Occipital lobe (tissue), 3 donors: ENCODE measurements at places on chromosomes 12 and 14. TPM values are rescaled to one million over a fixed set of nuclear protein-coding genes. Genes with fewer than 3 reads are reported as not detected.

DNA sequence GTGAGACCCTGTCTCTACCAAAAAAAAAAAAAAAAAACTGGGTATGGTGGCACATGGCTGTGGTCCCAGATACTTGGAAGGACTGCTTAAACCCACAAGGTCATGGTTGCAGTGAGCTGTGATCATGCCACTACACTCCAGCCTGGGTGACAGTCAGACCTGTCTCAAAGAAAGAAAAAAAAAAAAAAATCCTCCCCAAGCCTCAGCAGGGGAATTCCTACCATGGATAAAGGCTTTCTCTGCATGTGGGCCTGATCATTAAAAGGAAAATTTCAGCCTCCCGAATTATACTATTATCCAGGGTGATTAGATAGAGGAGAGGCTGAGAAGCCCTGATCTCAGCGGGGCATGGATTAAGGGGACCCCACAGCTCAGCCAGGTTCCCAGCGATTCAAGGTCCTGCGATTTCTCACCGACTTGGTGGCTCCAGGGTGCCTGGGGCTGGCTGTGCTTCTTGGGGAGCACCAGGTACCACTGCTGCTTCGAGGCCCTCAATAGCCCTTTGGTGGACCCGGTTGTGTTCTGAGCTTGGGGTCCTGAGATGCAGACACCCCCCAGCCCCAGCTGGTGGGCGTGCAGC, 5.6 kb downstream of the SH2B3 start:
- DNase-seq, result no peak

DNA sequence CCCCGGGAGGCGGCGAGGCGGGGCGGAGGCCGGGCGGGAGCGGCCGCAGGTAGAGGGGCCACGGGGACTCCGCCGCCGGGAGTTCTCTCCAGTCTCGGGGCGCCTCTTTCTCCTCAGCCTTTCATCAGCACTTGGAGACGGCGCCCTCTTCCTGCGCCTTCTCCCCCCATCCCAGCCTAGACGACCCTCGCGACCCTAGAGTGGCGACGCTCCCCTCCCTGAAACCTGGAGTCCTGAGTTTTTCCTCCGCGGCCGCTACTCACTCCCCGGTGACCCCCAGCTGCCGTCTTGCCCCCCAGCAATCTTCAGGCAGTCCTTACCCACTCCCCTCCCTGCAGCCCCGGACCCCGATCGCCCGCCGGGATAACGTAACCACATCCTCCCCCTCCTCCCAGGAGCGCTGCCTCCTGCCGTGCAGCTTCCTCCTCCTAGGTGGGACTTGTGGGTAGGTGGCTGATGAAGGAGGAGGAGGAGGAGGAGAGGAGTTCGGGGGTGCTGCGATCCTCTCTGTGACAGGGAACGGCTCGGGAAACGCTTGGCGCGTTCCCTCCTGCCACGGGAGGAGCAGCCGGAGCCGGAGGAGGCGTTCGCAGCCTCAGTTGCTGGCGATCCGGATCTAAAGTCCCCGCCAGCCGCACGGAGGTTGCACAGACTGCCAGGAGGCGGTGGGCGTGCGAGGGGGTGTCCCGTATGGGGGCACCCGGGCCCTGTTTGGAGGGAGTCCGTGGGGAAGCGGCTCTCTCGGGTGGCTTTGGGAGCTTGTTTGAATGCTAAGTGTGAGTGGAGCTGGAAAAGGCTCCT, 891 bp downstream of the PLEKHA5 start:
- DNase-seq, result peak; percentile 32

GRCh38 chr14:51472881-51473280, 178.8 kb upstream of the FRMD6 start:
- no peak for DNase-seq

DNA sequence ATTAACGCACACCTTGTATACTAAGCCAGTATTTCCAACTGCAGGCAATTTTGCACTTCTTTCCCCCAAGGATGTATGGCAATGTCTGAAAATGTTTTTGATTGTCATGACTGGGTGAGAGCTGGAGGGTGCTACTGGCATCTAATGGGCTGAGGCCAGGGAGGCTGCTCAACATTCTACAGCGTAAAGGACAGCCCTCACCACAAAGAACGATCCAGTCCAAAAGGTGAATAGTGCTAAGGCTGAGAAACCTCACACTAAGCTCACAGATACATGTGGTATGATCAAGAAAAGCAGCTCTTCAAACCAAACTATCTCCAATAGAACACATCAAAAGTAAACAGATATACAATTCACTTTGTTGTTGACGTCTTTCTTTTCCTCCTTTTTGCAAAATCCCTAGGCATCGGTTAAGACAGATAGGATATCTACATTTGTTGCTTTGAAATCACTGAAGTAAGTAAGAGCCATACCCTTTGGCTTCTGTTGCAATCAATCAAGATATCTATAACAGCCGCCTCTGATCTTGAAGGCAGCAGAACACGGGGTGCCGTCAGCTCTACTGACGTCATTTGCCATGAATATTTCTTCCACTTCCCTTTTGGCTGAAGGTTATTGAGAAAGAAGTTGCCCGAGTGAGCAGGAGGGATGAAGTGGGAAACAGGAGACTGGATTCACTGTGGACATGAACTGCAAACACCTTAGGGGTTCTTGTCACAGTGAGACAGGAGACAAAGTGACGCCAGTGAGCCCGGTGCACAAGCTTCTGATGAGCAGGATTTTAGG, 218.3 kb downstream of the FOXN3 start:
- DNase-seq, result no peak

DNA sequence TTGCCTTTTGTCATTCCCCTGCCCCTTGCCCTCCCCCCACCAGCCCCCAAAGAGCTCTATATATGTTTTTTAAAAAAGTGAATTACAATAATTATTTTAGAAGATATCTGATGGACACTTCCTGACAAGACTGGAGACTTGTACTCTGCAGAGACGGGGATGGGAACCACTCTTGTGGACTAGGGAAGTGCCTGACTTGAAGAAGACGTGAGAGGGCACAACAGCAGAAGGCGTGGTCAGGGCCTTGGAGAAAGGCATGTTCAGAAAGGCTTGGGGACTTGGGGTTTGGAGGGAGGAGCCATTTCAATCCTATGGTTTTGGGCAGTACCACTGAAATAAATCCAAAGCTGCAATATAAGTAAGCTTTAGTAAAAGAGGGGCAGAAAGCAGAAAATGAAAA, 154.7 kb downstream of the APAF1 start:
- DNase-seq, result no peak

GRCh38 chr12:114767084-114767760, 83.2 kb upstream of the TBX3 start:
- no peak for DNase-seq

- DNase-seq, result no peak
Measured at GRCh38 chr12:83904175-83904574, 1008.4 kb downstream of the SLC6A15 start.

DNA sequence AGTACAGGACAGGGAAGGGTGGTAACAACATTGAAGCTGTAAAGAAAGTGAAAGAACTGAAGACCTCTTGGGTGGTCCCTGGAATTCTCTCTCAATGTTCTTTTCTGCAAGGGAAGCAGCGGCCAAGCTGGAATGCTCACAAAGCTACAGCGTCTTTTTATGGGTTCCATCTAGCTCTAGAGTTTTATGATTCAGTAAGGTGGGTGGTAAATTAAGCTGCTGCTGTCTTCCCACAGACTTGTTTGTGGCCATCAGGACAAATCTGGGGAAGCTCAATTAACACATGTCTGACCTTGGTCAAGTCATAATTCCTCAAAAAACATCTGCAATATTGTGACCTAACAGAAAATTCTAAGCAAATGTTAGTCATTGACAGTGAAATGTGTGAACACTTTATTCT, 139.1 kb downstream of the MED13L start:
- no peak for DNase-seq

DNA sequence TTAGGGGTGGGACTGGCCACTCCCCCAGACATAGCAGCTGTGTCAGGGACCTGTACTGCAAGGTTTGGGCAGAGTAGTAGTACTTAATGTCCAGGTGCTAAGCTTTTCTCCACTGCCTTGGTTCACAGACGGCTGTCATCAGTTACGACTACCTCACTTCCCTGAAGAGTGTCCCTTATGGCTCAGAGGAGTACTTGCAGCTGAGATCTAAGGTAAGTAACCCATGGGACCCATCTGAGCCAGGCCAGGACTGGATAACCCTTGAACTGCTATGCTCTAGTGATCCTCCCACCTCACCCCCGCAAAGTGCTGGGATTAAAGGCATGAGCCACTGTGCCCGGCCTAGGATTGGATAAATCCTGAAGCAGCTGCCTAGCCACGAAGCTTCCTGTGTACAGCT, 22.4 kb downstream of the ADCK1 start:
- no peak for DNase-seq

DNA sequence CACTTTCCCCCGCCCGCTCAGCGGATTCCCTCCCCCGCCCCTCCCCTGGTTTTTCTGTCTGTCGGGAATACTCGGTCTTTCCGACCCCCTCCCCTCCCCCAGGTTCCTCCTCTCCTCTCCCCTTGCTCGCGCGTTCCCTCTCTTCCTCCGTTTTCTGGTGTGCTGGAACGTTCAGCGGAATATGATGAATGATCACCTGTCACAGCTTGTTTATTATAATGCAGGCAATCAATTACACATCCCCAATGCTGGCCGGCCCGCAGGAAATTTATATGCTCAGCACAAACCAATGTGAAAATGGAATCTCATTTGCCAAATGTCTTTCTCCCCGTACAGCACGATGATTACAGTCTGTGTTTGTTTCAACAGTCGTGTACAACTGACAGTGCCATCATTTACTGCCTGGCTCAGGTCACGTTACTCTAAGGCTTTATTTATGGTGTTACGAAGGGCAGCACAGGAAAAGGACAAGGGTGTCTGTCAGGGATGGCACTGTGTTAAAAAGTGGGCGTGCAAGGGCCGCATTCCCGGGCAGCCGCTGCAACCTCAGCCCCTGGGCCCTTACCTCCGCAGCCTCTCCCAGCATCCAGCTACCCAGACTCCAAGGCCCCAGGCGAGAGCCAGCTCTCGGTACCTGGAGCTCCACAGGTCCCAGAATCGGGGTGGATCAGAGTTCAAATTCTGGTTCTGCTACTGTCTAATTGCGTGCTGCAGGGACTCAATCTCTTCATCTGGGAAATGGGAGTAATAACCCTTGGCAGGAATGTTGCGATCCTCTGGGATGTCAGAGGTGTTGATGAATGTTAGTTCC, 24.7 kb upstream of the MAP1LC3B2 start:
- peak; percentile 6 for DNase-seq

DNA sequence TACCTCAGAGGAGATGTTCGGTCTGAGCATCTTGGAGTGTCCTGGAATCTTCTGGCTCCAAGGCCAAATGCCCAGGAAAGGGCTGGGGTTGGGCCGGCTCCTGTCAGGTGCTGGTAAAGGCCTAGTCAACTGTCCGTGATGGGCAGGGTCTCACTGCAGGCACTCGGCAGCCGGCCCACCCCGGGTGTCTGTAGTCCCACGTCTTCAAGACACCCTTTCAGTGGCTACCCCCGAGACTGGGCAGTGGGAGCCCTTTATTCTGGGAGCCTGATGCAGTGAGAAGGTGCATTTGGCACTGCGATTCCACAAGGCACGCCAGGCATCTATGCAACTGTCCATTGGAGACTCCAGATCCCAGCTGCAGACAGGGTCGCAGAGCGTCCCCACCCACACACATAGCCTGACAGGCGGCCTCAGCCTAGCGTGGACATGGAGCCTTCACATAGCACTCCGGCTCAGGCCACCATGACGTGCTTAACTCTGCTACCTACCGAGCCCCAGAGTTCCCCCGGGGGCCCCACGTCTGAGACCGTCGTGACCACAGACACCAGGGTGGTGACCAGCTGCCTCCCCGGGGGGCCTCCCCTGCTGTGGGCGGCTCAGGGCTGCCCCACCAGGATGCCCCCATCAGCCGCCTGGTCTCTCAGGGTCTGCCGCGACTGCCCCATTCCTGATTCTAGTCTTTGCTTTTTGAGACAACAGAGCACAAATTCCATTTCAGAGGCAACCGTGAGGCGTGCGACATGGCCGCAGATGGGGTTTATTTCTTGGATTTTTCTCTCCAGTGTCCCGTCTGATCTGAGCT, 331.8 kb upstream of the SFSWAP start:
- DNase-seq, result no peak

DNA sequence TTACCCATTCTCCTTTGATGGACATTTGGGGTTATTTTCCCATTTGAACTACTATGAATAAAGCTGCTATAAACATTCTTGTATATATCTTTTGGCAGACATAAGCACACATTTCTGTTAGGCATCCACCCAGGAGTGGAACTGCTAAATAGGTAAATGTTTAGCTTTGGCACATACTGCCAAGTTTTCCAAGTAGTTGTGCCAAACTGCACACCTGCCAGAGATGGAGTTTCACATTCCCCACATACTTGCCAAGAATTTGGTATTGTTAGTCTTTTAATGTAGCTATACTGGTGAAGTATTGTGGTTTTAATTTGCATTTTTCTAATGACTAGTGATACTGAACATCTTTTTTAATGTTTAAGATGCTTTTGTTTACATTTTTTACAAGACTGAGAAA, 201.0 kb downstream of the GXYLT1 start:
- DNase-seq, result no peak

DNA sequence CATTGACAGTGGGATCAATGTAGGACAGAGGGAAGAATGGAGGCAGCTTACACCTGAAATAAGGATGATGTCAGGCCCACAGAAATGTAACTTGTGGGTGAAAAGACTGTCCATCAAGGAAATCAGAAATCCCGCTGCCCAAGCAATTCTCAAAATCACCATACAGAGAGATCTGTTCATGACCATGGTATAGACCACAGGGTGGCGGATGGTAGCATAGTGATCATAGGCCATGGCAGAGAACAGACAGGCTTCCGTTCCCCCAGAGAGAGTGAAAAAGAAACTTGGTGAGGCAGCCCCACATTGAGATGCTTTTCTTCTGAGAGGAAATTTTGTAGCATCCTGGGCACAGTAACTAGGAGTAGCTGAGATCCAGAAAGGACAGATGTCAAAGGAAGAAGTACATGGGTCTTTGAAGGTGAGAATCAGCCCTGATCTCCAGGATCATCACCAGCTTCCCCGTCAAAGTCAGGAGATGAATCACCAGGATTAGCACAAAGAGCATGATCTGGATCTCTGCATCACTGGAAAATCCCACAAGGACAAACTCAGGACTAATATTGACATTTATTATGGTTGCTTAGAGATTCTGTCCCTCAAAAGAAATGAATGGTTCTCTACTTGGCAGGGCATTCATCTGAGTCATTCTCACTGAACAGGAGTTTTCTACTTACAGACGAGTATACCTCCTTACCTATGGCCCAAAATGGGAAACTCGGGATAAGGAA, 5.5 kb upstream of the ZNF641 start:
- no peak for DNase-seq

DNA sequence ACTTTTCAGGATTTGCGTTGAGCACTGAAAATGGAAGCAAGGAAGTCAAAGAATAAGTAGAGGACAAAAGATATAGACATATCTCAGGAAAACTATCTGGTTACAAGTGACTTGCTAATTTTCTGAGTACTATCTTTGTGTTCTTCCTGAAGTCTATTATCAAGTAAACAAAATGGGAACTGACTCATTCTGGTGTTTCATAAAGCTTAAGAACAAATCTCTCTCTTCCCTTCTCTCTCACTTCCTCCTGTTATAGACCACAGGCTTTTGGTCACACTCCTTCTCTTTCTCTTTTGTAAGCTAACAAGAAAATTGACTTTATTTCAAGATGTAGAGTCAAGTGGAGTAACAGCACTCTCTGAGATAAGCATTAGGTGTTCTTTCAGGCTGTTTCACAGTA, 406.6 kb upstream of the SYT1 start:
- DNase-seq, result no peak

GRCh38 chr12:84641940-84642545, 270.6 kb downstream of the SLC6A15 start:
- no peak for DNase-seq

SLC4A8 gene
- 31.8 TPM for total RNA-seq

CFAP54 gene
- total RNA-seq, result 5.9 TPM

KRT2 gene
- not detected for total RNA-seq

BICD1 gene
- total RNA-seq, result 52.1 TPM

ENDOU gene
- not detected for total RNA-seq
